ENCODE measurements at places on chromosomes 4 and X.

DNA sequence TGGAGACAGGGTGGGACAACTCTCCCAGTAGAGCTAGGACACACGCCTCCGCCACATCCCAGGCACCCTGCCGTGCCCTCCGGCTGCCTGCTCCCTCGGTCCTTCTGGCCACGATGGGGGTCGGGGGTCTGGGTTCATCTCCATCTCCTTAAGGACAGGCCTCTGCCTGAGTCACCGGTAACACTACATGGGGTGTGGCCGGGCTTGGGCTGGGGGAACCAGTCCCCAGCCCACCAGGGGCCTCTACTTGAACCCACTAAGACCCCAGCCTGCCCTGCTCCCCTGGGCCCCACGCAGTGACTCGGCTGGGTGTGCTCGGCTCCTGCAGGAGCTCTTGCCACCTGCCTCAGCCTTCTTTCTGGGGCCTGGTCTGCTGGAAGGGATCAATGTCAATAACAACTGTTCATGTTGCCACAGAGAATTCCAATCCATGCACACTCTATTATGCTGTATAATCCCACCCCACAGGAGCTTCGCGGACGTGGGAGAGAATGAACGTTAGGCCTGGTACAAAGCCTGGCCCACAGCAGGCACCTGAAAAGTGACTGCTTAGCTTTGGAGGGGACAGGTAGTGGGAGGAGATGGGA, 177.7 kb upstream of the PSAPL1 start:
- no peak for DNase-seq

GRCh38 chr4:87046121-87046551, 111.3 kb downstream of the AFF1 start:
- no peak for DNase-seq

DNA sequence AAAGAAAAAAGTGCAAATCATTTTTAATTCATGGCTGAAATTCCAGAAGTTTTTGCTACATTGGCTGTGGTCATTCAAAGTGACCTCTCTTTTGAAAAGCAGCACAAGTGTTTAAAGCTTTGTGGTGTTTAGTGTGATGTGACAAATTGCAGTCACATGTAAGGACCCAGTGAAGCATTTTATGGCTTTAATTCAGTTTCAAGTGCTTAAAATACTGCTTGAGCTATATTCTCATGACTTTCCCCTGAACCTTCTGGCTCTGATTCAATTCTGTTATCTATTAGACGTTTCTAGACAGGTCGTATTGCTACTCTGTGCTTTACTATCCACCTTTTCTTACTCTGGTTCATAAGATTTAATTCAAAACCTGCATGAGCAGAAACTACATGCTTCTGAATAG, 105.8 kb downstream of the FAT4 start:
- no peak for DNase-seq

- no peak for DNase-seq
These were observed 1475.5 kb upstream of the AGA start for GRCh38 chr4:178917756-178918155.

- no peak for DNase-seq
These were observed 1112.5 kb downstream of the TECRL start for GRCh38 chr4:63296773-63297172.

GRCh38 chrX:83469551-83469950, 38.5 kb upstream of the POU3F4 start:
- no peak for DNase-seq

DNA sequence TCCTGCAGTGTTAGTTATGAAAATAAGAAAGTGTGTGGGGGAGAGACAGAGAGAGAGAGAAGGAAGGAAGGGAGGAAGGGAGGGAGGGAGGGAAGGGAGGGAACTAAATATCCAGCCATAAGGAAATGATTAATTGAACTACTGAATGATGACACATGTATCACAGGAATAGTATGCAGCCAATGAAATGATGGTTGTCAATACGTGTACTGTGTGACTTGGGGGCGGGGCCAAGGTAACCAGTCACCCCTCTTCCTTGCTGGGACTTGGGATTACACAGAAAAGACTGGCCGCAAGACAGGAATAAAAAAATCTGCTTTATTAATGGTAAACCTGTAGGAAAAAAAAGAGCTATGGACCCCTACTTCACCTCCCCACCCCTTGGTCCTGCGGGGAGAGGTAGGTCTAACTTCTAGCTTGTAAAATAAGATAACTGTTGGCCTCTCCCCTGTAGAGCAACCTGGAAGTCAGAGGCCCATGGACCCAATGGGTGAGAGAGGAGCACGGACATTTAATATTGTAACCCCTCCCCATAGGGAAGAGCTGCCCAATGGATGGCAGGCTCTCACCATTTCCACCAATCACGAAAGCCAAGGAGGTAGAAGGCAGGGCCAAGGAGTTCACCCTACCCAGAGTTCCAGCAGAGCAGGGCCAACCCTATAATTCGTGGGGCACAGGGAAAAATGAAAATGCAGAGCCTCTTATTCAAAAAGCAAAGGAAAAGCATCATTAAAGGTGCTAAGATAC, 7.4 kb downstream of the PPP2R2C start:
- no peak for DNase-seq

DNA sequence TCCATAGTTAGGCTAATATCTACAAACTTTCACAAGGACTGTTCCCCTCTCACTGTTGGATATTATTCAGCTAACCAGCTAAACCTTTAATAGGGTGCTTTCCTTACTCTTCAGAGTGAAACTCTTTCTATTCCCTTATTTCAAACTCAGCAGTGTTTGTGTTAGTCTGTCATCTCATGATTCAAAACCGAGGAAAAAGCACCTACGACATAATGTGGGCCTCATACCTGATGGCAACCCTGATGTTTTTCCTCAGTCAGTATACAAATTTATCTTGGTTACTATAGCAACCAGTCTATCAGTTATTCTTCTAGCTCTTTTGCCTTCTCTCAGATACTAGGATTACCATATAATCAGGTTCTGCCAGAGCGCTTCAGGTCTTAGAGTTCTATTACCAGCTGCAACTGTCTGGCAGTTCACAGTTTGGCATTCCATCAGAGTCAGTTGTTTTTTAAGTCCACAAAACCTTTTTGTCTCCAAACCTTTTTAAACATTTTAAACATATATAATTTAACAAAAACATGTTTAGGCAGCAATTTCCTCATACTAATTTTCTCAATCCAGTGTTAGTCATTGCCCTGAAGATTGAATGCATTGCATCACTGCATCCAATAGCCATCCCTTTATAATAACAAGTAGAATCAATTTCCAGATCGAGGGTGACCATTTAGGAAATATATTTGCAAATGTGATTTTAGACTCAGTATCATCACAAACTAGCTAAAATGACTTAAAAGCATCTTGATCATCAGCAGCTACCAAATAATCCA, 7.4 kb downstream of the WDR44 start:
- no peak for DNase-seq

- no peak for DNase-seq
These were observed 104.1 kb downstream of the ATXN3L start for GRCh38 chrX:13215729-13216128.

GRCh38 chrX:81202943-81203342, 1.0 kb downstream of the SH3BGRL start:
- no peak for DNase-seq

GRCh38 chr4:176995-177394, 52.7 kb downstream of the ZNF718 start:
- DNase-seq, result no peak

DNA sequence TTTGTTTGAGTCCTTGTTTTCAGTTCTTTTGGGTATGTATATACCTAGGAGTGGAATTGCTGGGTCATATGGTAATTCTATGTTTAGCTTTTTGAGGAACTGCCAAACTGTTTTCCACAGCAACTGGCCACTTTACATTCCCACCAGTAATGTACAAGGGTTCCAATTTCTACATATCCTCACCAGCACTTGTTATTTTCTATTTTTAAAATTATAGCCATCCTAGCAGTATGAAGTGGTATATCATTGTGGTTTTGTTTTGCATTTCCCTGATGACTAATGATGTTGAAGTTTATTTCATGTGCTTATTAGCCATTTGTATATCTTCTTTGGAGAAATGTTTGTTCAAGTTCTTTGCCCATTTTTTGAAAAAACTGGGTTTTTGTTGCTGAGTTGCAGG, 39.6 kb downstream of the TMEM164 start:
- DNase-seq, result no peak

GRCh38 chr4:180059216-180059881, 2183.9 kb upstream of the TENM3 start:
- no peak for DNase-seq

DNA sequence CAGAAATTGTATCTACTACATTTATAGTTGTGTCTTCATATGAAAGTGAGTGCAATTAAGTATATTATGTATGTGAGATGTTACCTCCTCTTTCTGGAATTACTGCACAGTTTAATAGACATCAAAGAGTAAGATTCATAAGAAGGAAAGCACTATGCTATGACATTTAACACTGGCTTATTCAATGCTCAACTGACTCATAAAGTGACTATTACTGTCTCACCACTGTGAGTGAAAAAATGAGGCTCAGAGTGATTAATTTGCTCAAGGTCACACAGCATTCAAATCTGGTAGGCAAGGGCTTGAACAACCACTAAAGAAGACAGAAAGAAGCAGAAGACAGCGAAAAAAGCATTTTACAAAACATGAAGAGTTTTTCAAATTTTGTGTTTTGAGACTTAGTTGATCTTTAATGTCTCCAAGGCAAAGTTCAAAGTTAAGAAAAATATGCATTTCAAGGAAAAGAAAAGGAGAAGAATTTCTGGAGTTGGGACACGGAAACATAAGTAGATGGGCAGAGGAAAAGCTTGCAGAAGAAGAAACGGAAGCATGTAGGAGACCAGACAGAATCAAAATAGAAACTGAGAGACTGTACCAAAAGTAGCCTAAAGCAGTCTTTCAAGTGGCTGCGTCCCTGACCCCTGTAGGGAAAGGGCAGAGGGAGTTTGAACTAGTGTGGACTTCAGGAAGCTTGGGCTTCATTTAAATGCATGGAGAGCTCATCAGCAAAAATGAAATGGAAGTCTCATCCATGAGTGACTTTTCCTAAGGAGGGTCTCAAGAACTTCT, 66.3 kb downstream of the KCNIP4 start:
- DNase-seq, result no peak

GRCh38 chr4:68283714-68284113, 38.2 kb upstream of the TMPRSS11B start:
- DNase-seq, result no peak

DNA sequence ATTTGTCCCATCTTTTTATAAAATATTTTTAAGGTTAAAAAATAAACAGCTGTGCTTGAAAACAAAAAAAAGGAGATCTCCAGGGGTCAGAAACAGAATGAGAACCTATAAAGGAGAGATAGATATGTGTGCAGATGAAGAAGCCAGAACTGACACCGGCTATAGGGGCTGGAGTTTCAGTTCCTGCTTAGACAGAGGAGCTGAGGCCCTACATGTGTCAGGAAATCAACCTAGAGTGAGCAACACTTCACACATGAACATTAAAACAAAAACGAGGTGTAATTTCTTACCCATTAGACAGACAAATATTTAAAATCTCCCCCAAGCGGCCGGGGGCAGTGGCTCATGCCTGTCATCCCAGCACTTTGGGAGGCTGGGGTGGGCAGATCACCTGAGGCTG, 17.8 kb upstream of the HUWE1 start:
- DNase-seq, result no peak

DNA sequence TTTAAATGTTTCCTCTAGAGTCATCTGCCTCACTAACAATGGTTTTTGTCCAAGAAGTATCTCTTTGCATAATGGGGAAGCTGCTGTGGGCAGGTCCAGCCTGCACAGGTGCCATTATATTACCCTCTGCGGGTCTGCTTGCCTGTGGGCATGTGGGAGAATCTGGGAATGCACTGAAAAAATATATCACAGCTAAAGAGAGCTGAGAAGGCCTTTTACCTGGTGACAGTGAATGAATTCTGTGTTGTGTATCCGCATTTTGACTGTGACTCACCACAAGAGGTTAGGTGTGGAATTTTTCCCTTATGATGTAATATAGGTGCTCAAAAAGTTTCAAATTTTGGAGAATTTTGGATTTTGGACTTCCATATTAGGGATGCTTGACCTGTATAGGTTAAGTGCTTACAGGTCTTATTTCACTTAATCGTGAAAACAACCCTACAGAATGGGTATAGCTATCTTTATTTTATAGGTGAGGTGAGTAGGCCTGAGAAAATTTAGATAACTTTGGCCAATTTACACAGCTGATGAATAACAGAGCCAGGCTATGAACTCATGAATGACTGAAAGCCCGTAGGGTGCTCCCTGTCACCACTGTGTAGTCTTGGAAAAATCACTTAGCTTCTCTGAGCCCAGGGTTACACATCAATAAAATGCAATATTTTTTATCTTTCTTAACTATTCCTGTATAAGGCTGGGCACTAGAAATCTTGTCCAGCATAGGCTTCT, 198.0 kb upstream of the EPHA5 start:
- DNase-seq, result no peak

DNA sequence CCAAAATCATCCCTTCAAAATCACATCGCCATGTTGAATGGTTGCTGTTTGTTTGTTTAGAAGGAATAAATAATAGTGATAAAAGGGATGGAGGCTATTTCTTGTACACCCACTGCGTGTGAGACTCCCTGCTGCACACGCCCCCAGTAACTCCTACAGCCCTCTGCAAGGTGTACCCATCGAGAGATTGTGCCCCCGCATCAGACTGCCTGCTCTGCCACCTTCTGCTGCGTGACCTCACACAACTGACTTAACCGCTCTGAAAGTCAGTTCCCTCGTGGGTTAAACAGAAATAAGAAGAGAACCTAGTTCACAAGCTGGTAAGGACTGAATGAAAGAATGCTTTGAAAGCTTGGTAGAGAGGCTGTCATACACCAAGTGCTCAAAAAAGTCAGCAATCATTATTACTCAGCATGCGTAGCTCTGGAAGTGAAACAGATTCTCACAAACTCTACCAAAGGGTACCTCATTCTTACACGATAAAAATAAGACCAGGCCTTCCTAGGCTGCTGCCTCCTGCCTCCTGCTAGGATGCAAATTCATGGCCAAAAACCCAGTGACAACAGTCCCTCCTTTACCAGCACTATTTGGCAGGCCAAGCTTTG, 147.1 kb downstream of the CPEB2 start:
- no peak for DNase-seq

DNA sequence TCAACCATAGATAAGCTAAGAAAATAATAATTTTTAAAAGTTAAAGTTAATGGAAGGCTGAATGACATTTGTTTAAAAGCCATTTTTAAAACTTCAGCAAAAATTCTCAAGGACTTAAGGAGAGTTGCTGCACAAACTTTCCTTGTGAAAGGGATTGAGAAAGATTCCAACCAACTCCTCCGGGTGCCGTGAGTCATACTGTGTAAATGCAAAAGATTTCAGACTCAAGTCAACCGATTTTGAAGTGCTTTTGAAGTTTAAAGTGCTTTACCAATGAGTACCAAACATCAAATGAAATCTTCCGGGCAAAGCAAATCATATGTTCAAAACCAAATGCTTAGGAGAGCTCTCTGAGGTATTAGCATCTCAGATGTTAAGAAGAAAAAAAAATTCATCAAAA, 31.4 kb downstream of the VCX2 start:
- DNase-seq, result no peak

- no peak for DNase-seq
These were observed 39.4 kb downstream of the SLC10A6 start for GRCh38 chr4:86809809-86810208.

DNA sequence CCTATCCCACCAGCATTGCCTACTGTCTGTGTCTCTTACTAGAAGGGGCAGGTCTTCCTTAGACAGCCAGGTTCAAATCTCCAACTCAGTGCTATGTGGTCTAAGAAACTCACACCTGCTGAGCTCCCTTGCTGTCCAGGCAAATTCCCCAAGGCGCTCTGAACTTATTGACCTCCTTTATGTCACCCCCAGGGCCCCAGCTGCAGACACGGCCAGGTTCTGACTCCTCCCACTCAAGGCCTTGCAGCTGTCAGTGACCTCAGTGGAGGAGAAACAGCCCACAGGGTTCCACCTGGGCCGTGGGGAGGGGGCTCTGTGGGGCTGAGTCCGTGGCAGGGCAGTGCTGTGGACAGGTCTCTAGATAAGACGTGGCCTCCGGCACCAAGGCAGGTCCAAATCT, 42.1 kb upstream of the PSAPL1 start:
- no peak for DNase-seq

Data from T-helper 22 cell (primary cell).